ENCODE measurements at places on chromosomes 11 and 22.

DNA sequence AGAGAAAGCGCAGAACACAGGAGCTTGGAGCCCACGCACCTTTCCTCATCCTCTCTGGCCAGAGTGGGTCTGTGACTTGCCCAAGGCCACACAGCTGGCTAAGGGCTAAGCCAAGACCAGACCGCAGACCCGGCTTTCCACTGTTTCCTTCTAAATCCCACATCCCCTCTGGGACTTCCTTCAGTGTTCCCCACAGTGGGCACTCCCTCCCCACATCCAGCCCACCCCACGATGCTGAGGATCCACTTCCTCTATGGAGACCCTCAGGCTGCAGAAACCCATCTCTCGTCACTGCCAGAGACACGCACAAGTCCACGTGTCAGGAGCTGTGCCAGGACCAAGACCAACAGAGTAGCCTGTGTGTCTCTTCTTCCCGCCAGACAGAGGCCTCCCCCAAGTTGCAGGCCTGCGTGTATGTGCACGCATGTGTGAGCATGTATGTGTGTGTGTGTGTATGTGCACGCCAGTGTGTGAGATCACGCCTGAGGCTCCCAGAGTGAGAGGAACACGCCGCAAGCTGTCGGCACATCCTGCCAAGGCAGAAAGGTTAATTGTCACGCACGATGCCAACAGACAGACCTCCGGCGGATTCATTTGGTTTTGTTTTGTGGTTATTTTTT, 21.6 kb downstream of the PDGFB start:
- no peak for DNase-seq

GRCh38 chr11:128608746-128609407, 21.5 kb upstream of the ETS1 start:
- DNase-seq, result no peak

GRCh38 chr11:123474994-123475393, 44.9 kb downstream of the GRAMD1B start:
- DNase-seq, result no peak

DNA sequence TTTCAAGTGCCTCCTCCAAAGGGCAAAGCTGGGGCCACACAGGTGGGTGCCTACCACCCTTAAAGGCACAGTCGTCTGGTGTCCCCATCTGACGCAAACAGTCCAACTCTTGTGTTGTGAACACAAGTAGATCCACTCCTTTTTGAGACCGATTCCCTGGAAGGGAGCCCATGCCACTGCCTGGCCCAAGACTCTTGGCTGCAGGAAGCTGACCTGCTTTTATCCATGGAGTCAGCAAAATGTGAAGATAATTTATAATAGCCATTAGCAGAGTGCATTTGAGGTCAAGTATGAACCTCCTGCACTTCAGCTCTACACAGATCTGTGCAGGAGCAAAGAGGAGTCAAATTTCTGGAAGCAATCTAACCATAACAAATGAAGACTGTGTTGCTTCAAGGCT, 68.5 kb downstream of the ADM start:
- DNase-seq, result no peak

- no peak for DNase-seq
Observed at GRCh38 chr11:70737816-70738630, 339.7 kb downstream of the CTTN start.

GRCh38 chr11:69530278-69531070, 49.0 kb downstream of the LINC01488 start:
- no peak for DNase-seq

DNA sequence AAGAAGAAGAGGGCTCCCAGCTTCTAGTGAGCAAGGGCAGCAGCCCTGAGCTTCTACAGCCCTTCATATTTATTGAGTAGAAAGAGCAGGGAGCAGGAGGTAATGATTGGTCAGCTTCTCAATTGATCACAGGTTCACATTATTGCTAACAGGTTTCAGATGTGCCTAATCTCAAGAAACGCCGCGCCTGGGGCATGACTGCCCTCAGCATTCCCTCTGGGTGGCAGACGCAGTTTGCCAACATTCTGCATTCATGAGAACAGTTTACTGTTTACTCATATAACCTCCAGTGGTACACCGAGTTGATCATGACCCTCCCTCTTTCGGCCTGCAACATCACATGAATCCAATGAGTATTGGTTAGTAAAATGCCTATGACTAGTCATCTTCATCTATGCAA, 4.7 kb upstream of the ZNF74 start:
- no peak for DNase-seq

DNA sequence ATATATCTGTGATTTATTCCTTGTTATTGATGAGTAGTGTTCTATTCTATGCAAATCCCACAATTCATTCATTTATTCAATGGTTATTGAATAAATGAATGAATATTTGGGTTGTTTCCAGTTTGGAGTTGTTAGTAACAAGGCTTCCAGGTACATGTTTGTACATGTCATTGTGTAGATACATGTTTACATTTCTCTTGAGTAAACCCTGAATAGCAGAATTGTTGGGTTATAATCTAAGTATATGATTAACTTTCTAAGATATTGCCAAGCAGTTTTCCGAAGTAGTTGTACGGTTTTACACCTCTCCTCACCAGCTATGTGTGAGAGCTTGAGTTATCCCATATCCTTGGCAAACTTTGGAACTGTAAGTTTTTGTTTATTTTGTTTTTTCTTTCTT, 18.5 kb upstream of the OR8G1 start:
- no peak for DNase-seq

DNA sequence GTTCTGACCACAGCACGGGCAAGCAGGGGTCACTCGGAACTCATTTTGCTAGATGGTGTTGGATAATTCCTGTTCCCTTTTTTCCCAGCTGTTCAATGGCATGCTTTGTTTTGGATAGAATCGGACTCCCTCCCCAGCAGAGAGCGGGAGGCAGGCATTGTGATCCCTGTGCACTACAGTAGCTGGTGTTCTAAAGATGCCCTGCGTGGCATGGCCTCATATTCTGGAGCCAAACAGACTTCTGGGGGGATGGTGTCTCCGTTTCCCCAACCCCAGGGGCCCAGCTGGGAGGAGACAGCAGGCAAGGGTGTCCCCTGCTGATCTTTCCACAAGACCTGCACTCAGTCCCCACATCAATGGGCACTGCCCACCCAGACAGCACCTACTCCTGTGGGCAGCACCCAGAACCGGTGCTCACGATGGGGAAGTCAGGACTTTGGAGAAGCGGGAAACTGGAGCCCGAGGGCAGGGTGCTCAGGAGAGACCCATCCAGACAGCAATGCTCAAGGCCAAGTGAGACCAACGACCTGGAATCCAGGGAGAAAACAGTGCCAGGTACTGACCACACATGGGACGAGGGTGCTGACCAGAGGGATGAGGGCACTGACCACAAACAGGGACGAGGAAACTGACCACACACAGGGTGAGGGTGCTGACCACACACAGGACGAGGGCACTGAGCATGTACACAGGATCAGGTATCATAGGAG, 934.9 kb downstream of the BRD1 start:
- no peak for DNase-seq

DNA sequence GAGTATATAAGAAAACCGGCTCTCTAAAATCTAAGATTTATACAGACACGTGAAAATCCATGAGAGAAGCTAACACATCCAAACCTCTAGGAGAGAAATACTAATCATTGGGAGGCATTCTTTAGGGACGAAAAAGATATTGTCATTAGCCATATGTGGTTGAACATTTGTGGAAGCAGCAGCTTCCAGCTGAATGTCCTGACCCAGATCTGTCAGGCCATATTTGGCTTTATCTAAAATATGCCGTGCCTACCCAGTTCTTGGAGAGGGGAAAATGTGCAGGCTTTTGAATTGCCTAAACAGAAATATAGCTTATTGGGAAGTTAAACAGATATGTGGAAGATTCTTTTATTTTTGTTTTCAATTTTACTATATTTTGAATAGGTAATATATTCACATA, 6.4 kb downstream of the CCDC89 start:
- no peak for DNase-seq

DNA sequence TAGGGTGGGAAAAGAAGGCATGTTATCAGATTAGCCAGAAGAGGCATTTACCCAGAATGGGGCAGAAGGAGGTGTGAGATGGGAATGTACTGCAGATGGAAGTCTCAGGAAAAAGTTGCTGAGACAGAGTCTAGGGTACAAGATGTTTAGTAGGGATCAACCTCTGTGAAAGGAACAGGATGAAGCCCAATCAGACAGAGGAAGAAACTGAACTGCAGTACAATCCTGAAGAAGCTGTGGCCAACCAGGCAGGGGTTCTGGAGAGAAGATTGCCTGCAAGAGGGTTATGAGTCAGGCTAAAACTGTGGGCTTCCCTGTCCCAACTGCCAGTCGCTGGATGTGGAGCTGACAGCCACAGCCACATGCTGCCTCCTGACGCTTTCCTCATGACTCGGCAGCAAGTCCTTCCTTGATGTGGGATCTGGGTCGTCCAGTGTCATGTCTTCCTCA, 64.0 kb downstream of the CWC15 start:
- no peak for DNase-seq

All from stimulated activated CD8-positive, alpha-beta memory T cell treated with anti-CD3 and anti-CD28 coated beads, Interleukin-7, amount 100 ng/mL, for 1 hour (primary cell).